GM19239 (cell line): ENCODE measurements at places on chromosomes 4 and X.

DNA sequence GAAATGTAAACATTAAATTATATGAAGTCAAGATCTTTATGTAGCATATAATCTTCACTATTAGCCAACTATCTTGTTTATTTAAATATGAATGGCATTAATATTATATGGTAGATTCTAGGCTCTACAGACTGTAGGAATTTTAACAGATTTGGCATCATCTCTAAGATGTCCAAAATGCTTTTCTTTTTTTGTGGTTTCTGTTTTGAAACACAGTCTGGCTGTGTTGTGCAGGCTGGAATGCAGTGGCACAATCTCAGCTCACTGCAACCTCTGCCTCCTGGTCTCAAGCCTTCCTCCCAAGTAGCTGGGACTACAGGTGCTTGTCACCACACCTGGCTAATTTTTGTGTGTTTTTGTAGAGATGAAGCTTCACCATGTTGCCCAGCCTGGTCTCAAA lies 76.2 kb downstream of the ELOVL6 start:
- no peak for DNase-seq

GRCh38 chrX:8284131-8284530 lies 113.1 kb upstream of the VCX2 start:
- no peak for DNase-seq

DNA sequence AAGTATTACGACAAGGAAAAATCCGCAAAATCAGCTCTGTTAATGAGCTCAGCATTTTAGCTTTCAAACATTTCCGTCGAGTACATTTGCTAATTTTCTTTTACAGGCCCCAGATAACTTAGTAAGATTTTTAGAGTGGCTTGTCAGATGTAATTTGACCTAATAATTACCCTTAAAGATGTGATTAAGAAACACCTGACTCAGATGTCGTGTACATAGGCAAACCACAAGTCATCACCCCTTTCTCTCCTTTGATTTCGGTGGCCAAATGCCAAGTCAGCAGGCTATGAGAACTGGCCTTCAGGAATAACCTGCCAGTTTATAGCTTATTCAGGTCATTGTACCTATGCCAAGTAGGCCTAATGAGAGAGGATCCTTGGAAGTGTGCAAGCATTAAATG lies 369.6 kb downstream of the PCDH7 start:
- no peak for DNase-seq

GRCh38 chr4:20305976-20306375 lies 54.3 kb downstream of the SLIT2 start:
- DNase-seq, result no peak

GRCh38 chrX:38868941-38869401 lies 67.7 kb downstream of the MID1IP1 start:
- DNase-seq, result no peak
